ENCODE measurements at places on chromosomes 5 and 9. TPM values are rescaled to one million over a fixed set of nuclear protein-coding genes. Genes with fewer than 3 reads are reported as not detected.
A peak's percentile ranks its signal among the peaks of the same experiment; 100 is the strongest.

DNA sequence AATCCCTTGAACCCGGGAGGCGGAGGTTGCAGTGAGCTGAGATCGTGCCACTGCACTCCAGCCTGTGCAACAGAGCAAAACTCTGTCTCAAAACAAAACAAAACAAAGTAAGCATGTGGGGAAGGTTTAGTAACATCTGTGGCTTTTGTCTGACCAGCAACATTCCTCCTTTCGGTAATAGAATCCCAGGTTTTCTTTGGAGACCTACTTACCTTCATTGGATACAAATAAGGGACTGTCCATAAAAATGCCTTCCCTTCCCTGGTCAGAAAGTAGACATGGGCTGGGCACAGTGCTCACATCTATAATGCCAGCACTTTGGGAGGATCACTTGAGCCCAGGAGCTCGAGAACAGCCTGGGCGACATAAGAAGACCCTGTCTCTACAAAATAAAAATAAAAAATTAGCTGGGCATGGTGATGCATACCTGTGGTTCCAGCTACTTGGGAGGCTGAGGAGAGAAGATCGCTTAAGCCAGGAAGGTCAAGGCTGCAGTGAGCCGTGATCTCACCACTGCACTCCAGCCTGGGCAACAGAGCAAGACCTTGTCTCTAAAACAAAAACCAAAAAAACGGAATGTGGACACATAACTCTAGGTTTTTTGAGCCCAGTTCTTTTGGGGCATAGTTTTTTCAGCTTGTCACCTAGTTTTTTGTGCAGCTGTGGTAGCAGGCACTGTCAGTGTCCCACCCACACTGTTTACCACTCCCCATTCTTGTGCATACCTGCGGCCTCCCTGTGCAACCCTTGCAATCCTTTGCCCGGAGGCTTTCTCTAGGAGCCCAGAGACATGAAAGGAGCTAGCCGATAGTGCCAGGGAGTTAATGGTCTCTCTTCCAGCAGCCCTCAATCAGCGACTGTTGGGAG lies 9.0 kb upstream of the SPINK4 start:
- no peak for DNase-seq

GRCh38 chr9:128414461-128414860 lies 6.2 kb upstream of the CERCAM start:
- no peak for DNase-seq

The SHOC1 gene
- 0.43 TPM for polyA plus RNA-seq

The PAPPA gene
- 0.73 TPM for polyA plus RNA-seq

DNA sequence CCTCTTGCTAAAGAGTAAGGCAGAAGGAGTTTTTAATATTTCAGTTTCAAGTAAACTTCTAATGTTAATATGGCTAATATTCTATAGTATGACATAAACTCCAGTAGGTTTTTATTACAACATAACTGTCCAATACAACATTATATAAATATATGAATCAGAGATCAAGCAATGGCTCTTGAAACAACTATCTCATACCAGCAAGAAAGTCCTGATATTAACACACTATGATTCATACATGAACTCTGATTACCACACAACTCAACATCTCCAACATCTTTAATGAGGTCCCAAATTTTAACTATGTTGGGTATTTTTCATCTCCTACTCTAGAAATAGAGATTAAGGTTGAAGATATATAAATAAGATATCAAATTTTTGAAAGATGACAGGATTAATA lies 878.3 kb downstream of the TLE1 start:
- no peak for DNase-seq

- DNase-seq, result no peak
These were observed 49.9 kb downstream of the CDO1 start for GRCh38 chr5:115766608-115767007.

GRCh38 chr5:171355302-171355724 lies 32.3 kb upstream of the NPM1 start:
- DNase-seq, result no peak

DNA sequence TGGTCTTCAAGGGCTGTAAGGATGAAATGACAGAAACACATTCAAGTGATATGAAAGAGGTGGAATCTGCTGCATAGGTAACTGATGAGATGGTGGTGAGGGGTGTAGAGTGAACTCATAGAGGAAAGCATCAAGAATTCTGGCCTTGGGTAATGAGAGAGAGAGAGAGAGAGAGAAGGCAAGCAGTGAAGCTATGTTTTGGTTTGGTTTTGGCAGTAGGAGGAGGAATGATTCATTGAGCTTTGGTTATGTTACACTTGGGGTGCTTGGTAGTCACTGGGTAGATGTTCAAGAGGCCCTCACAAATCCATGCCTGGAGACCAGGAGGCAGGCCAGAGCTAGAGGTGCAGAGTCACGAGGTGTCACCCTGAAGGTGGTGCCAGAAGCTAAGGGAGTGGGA lies 89.5 kb downstream of the EGFLAM start:
- no peak for DNase-seq

The HTR4 gene
- 0.84 TPM for polyA plus RNA-seq

The BTNL3 gene
- polyA plus RNA-seq, result 0.10 TPM

GRCh38 chr9:10104774-10105173 lies 508.0 kb downstream of the PTPRD start:
- DNase-seq, result no peak

- no peak for DNase-seq
These were observed 97.5 kb downstream of the PIP5K1B start for GRCh38 chr9:68802525-68803015.

GRCh38 chr9:109013679-109014607 lies 644 bp upstream of the CTNNAL1 start:
- peak; percentile 46 for DNase-seq

The CLTA gene
- 243 TPM for polyA plus RNA-seq

All from right lung (tissue), 10 donors.